Hematopoietic multipotent progenitor cell treated with erythropoietin and hydrocortisone succinate and interleukin-3 and kit ligand, for 15 days (in vitro differentiated cells): ENCODE measurements at places on chromosomes 3 and 15.
A peak's percentile ranks its signal among the peaks of the same experiment; 100 is the strongest.

DNA sequence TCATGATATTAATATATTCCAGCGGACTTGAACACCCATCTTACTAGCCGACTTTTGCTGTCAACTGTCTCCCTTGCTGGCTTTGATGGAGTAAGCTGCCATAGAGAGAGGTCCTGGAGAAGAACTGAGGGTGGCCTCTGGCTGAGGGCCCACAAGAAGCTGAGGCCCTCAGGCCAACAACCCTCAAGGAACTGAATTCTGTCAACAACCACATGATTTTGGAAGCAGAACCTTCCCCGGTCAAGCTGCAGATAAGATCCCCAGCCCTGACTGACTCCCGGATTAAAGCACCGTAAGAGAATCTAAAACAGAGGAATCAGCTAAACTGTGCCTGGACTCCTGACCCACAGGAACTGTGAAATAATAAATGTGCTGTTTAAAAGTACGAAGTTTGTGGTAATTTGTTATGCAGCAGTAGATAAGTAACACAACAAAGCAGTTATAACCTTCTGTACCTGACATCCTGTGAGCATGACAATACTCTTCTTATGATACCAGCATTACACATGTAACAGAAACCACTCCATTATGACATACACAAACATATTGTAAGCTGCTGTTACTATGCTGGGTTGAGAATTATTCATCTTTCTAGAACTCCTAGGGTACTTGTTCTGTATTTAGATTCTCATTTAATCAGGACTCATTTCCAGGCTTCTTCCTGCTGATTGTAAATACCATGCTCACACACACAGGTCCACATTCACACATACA, 66.2 kb downstream of the HES1 start:
- no peak for DNase-seq

- peak; percentile 43 for DNase-seq
Measured at GRCh38 chr3:183541738-183542137, 13.8 kb downstream of the KLHL6 start.

GRCh38 chr3:65545429-65545828, 493.3 kb downstream of the MAGI1 start:
- no peak for DNase-seq

- no peak for DNase-seq
Measured at GRCh38 chr3:127717357-127718244, 44.8 kb downstream of the ABTB1 start.

GRCh38 chr15:101156509-101157159, 95.2 kb downstream of the CHSY1 start:
- no peak for DNase-seq

DNA sequence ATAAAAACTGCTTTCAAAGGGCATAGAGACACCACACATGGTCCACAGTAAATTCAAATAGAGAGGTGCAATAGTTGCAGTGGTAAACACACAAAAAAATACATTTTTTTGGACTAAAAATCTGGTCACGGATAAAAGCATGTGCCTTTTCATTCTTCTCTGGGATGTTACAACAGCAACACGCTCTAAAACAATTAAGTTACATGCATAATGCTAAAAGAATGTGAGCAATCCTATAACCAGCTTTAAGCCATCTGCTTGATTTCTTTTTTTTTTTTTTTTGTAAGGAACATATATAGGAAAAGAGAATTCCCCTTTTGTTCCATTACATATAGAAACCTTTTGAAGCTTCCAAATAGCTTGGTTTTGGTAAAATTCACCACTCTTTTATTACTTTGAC, 20.0 kb downstream of the WNT5A start:
- DNase-seq, result no peak

GRCh38 chr3:187954873-187955586, 198.9 kb upstream of the LPP start:
- DNase-seq, result no peak

- no peak for DNase-seq
Measured at GRCh38 chr15:65730549-65731172, 61.4 kb downstream of the DENND4A start.

DNA sequence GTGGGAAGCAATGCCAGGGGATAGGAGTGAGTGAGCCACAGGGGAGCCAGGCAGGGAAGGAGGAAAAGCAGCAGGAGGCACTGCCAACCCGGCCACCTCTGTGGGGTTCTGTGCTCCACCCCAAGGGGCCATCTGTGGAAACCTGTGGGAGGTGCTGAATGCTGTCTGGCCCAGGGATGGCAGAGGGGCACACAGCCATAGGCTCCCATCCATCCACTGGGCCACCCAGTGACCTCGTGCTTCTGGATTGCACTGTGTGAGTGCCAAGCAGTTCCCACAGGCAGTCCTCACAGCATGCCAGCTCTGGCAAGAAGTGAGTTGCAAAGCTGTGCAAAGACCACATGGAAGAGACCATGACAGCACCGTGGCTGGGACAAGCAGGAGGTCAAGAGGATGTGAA, 27.5 kb downstream of the DNAJB8 start:
- DNase-seq, result no peak

GRCh38 chr3:121956363-121956762, 62.2 kb downstream of the SLC15A2 start:
- DNase-seq, result no peak

- no peak for DNase-seq
Measured at GRCh38 chr3:140770977-140771667, 93.3 kb downstream of the TRIM42 start.

DNA sequence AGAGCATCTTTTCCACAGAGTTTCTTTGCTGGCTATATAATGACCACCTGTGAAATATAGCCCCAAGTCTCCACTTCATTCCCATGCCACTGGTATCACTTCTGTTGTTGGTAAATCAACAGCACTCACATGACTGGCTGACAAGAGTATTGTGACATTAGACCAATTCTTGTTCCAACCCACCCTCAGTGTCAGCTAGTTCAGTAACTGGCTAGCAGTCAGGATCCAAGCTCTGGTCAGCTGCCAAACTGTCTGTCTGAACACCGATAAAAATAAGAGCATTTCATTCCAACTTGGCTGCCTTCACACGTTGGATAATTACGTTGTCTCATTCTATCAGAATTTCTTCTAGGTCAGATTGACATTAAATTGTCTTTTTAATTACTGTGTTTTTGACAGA, 166.5 kb downstream of the USP13 start:
- DNase-seq, result no peak

- DNase-seq, result no peak
Measured at GRCh38 chr15:57773051-57773450, 66.5 kb downstream of the POLR2M start.

- no peak for DNase-seq
Measured at GRCh38 chr3:171966533-171967136, 72.7 kb upstream of the FNDC3B start.

- peak; percentile 33 for DNase-seq
Measured at GRCh38 chr15:79881254-79881653, 15.6 kb downstream of the MTHFS start.

DNA sequence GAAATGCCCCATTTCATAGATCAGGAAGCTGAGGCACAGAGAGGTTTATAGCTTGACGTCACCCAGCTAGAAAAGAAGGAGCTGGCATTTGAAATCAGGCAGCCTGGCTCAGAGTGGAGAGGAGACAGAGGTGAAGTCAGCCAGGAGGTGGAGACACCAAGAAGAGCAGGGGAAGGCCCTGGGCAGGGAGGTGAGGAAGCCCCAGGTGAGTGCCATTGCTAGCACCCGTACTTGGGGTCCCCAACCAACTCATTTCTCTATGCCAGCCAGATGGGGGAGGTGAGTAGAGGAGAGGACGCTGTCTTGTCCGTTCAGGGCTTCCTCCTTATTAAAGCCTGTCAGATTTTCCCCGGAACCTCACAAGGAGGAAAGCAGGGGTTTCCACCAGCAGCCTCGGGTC, 149.6 kb upstream of the TLE3 start:
- no peak for DNase-seq

DNA sequence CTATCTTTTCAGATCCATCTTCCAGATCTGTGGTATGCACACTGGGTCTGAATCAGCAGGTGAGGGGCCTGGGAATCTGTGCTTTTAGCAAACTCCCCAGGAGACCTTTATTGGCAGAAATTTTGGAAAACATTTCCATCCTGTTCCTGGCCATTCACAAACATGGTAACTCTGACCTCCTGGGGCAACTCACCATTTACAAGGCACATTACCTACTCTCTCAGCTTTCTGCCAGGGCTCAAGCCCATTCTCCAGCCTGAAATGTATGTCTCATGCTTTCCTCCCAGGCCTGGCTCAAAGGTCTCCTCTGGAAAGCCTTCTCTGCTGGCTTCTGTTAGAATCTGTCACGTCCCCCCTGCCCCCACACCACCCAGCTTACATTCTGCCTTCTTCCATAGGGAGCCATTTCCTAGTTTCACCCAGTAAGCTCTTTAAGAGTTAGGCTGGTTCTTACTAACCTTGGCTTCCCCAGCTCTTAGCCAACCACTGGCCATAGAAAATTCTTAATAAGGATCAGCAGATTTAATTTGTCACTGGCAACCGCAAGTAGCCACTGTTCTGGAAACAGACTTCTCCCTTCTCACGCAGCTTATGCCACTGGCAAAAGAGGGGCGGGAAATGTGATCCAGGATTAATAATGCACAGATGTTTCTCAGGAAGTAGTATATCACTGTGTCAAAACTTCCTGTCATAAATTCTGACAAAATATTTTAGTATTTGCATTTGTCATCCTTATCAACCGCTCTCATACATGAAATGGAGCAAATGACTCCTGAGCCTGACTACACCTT, 55.0 kb downstream of the RORA start:
- DNase-seq, result no peak

- peak; percentile 57 for DNase-seq
Measured at GRCh38 chr3:196968233-196969133, at the start of gene PIGZ. Gene PIGZ, minus strand, starts transcription at chr3:196968833. Its CDS starts 16,802 bp downstream, at chr3:196952031.

GRCh38 chr3:149625795-149626194, 32.0 kb downstream of the WWTR1 start:
- no peak for DNase-seq

DNA sequence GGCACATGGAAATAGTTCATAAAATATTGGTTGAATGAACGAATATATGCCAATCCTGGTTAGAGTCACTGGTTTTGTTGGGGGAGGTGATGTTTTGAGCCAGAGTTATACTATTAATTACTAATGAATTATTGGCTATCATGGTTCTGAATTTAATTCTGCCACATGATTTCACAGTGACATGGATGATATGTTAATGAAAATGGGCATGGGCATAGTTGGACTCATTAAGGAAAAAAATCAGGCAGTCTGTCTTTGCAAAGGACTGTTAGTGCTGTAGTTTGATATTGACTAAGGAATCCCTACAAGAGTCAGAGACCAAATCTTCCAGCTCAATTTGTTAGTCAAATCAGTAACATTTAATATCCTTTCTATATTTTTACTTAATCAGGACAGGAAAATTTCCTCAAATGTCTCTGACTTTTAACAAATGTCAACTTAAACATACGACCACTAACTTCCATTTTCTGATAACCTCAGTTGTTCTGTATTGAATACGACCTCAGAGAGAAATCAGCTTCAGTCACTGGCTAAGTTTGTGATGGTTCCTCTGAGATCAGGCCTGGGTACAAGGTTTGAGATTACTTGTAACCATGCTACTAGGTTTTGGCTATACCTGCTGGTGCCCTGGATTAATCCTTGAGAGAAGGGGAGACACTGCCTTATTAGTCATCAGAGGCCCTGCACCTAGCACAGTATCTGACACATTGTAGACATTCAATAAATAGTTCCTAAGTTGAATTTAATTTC, 13.3 kb downstream of the NFKBIZ start:
- DNase-seq, result no peak

DNA sequence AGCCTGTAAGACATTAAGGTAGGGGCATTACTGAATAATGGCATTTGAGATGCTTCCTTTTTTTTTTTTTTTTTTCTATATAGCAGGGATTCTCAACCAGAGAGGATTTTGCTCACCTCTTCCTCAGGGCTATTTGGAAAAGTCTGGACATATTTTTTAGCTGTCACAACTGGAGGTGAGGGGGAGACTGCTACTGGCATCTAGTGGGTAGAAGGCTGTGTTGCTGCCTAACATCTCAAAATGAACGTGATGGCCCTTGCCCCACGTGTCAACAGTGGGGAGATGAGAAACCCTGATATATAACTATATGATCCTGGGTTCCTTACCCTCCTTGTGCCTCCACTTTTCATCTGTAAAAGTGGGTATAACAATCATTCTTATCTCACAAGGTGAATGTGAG, 71.9 kb downstream of the CADPS start:
- no peak for DNase-seq

DNA sequence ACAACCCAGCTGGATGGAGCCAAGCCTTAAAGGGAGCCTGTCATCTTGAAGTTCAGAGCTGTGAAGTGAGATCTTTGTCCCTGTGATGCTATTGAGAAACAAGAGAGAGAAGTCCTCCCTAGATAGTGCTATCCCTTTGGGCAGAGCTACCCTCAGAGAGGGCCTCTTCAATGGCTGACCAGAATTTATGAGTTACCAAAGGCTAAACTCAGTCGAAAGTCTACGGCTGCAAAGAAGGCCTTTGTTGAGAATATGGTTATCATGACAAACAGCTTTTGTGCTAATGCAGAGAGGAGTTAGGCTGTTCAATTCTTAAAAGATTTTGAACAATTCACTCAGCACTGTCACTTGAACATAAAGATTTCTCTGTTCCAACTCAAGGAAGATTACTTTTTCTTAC, 65.9 kb upstream of the C3orf80 start:
- DNase-seq, result no peak

GRCh38 chr3:35488526-35488925, 150.8 kb upstream of the ARPP21 start:
- DNase-seq, result no peak
